ENCODE measurements at places on chromosomes 16 and 17.

GRCh38 chr16:57734308-57734924 lies 1.2 kb upstream of the KATNB1 start:
- no peak for DNase-seq

GRCh38 chr17:17843096-17843495 lies 6.3 kb upstream of the SREBF1 start:
- no peak for DNase-seq

DNA sequence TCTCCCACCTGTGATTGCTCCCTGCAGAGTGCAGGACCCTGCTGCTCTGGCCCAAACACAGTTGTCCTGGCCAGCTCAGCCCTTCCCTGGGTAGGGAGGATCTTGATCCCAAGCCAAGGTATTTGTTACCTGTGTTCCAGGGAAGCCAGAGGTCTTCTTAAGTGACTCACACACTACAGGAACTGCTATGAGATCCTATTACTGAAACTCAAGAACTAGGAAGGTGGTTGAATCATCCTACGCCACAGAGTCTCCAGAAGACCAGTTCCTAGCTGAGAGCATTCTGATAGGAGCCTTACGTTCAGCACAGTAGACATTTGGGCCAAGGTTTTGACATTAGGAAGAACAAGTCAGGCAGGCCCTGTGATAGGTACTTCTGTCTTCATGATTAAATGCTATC lies 12.0 kb downstream of the CHST6 start:
- DNase-seq: no peak

- no peak for DNase-seq
These were observed 96.5 kb upstream of the AKTIP start for GRCh38 chr16:53599548-53599947.

GRCh38 chr17:28159924-28160323 lies 117.4 kb downstream of the NLK start:
- DNase-seq: no peak

DNA sequence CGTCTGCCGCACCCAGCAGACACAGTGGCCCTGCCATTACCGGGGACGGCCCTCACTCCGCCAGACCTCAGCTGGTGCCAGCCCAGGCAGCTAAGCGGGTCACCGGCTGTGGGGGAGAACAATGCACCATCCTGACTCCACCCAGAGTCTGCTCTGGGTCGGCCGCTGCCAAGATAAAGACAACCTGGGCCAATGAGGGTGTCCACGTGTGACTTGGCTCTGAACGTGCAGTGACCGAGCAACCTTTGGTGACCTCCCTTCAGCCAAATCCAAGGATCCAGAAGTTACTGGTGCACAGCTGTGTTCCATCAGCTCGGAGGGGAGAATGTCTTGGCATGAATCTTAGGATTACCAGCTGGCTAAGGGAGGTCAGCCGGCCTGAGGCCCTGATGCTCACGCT lies 155.9 kb downstream of the NTN1 start:
- DNase-seq: no peak

GRCh38 chr17:30249460-30249859 lies 14.0 kb upstream of the SLC6A4 start:
- DNase-seq: no peak

- no peak for DNase-seq
These were observed 35.0 kb downstream of the NOS2 start for GRCh38 chr17:27765353-27765752.

- DNase-seq: no peak
These were observed 451.4 kb upstream of the CCL2 start for GRCh38 chr17:33803686-33804085.

DNA sequence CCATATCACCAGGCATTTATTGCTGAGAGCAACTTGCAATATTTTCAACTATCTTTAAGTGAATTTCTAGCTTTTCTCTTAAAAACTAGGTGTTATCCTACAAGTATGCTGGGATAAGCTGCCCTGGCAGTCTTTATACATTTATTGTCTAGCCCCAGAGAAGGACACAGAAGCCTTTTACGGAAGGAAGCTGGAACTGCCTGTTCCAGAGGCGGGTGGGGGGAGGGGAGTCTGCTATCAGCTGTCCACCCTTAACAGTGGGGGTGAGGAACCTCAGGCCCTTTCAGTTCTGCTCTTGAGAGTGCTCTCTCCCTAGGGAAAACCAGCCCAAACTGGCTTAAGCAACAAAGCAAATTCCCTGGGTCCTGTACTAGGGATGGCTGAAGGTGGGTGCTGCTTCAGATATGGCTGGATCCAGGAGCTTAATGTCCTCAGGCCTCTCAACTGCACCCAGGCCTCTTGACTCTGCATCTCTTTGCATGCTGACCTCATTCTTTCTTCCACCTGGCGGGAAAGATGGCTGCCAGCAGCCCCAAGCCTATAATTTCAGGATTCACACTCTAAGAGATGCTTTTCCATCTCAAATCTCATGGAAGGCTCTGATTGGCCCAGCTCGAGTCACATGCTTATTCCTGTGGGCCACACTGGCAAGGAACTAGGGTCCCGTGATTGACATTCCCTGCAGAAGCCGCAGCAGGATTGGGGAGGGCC lies 16.6 kb downstream of the NAGPA start:
- no peak for DNase-seq

DNA sequence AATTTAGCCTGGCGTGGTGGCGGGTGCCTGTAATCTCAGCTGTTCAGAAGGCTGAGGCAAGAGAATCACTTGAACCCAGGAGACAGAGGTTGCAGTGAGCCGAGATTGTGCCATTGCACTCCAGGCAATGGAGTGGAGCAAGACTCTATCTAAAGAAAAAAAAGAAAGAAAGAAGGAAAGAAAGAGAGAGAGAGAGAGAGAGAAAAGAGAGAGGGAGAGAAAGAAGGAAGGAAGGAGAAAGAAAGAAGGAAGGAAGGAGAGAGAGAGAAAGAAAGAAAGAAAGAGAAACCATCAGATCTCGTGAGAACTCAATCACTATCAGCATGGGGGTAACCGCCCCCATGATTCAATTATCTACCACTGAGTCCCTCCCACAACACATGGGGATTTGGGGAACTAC lies 289.6 kb downstream of the IRX3 start:
- DNase-seq: no peak

- no peak for DNase-seq
These were observed 55.6 kb upstream of the CIBAR2 start for GRCh38 chr16:85167589-85168537.

DNA sequence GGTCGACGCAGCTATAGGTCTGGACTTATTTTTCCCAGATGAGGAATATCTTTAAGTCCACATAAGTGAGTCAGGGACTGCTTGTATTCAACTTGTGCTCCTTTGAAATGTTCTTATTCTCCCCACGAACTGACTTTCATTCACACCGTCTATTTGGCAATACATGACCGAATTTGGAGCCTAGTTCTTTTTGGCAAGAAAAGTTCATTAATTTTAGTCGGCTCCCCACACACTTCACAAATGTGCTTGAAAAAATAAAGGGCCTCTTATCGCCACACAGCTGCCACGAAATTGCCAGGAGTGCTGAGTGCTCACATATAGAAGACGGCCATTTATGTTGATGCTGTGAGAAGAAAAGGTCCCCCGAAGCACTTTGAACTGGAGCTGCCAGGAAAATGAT lies 152.6 kb downstream of the PRKCA start:
- no peak for DNase-seq

- no peak for DNase-seq
These were observed 19.9 kb upstream of the JPH3 start for GRCh38 chr16:87582216-87582965.

GRCh38 chr16:67286441-67287235 lies 7.3 kb downstream of the PLEKHG4 start:
- no peak for DNase-seq

DNA sequence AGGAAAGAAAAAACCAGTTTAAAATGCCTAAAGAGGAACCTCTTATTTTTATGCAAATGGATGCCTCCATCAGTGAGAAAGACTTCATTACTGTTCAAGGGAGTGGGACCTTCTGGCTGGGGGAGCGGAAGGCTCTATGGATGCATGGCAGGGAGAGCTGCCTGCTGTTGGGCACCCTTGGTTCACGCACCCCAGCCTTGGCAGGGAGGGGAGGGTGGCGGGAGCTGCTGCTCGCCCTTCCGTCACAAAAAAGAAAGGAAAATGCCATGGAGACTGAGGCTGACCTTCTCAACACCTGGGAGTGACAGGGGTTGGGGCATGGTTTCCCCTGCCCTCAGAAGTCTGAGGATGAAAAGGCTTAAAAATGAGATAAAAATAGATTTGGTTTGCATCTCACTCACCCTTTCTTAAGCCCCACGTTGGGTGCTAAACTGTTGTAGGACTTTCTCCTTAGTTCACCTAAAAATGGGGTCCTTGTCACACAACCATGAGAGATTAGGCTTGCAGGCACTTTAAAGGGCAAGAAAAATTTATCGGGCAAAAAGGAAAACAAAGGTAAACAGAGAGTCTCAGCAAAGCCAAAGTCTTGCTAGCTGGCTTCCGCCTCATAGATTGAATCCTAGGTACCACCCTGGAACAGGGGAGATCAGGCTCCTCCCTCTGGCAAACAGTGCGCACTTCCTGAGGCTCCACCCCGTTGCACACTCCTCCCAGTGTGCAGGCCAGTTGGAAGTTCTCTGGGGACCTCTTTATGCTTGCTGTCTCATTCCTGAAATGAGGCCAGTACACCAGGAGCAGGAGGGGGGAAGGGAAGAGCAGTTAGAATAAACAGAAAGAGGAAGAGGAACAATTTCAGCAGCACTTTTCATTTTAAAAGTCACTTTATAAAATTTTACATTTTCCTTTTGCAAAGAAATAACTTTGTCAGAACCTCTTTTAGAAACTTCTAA lies 31.6 kb downstream of the PHKB start:
- peak; percentile 30 for DNase-seq

DNA sequence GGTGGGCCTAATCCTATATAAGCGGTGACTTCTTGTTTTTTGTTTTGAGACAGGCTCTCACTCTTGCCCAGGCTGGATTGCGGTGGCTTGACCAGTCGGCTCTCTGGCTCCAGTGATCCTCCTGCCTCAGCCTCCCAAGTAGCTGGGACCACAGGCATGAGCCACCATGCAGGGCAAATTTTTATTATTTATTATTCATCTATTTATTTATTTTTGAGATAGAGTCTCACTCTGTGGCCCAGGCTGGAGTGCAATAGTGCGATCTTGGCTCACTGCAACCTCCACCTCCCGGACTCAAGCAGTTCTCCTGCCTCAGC lies 4.7 kb upstream of the RNF213 start:
- DNase-seq: no peak

GRCh38 chr16:30551781-30552180 lies 6.4 kb downstream of the ZNF764 start:
- DNase-seq: peak; percentile 73
